Neural progenitor cell (in vitro differentiated cells): ENCODE measurements at places on chromosomes 11 and 22. TPM values are rescaled to one million over a fixed set of nuclear protein-coding genes. Genes with fewer than 3 reads are reported as not detected.

- no peaks in the 10 kb centered on the region for H3K27me3 ChIP-seq
- no peak overlapping the region for H3K27ac ChIP-seq
- H3K4me3 ChIP-seq = no peak overlapping the region
- no peak for DNase-seq
- no peaks in the 10 kb centered on the region for H3K36me3 ChIP-seq
- H3K4me1 ChIP-seq = no peaks in the 10 kb centered on the region
Observed at GRCh38 chr11:12232817-12233601, 122.6 kb downstream of the MICAL2 start.

DNA sequence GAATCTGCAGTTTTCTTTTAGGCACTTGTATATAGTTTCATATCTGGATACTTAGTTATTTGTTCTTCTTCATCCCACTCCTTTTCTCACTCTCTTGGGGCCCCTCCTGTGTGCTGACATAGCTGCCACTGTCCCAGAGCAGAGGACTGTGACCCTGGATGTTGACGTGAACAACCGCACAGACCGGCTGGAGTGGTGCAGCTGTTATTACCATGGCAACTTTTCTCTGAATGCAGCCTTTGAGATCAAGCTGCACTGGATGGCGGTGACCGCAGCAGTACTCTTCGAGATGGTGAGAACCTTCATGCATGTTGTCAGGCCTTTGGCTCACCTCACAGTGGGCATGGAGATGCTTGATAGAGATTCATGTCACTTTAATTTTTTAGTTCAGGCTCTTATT is 50.9 kb upstream of the YWHAH start:
- H3K4me1 ChIP-seq = peaks cover 8% of the 10 kb centered on the region
- H3K27ac ChIP-seq = no peak overlapping the region
- no peak overlapping the region for H3K4me3 ChIP-seq
- H3K27me3 ChIP-seq = no peaks in the 10 kb centered on the region

Gene OVCH2
- total RNA-seq = not detected in 2 replicates

Gene KCNQ1OT1
- 2.3 TPM in 2 replicates for total RNA-seq

GRCh38 chr11:100830274-100830673 is 143.2 kb downstream of the ARHGAP42 start:
- no peak overlapping the region for H3K4me3 ChIP-seq
- H3K4me1 ChIP-seq = peaks cover 48% of the 10 kb centered on the region
- no peaks in the 10 kb centered on the region for H3K27me3 ChIP-seq
- no peaks in the 10 kb centered on the region for H3K36me3 ChIP-seq

DNA sequence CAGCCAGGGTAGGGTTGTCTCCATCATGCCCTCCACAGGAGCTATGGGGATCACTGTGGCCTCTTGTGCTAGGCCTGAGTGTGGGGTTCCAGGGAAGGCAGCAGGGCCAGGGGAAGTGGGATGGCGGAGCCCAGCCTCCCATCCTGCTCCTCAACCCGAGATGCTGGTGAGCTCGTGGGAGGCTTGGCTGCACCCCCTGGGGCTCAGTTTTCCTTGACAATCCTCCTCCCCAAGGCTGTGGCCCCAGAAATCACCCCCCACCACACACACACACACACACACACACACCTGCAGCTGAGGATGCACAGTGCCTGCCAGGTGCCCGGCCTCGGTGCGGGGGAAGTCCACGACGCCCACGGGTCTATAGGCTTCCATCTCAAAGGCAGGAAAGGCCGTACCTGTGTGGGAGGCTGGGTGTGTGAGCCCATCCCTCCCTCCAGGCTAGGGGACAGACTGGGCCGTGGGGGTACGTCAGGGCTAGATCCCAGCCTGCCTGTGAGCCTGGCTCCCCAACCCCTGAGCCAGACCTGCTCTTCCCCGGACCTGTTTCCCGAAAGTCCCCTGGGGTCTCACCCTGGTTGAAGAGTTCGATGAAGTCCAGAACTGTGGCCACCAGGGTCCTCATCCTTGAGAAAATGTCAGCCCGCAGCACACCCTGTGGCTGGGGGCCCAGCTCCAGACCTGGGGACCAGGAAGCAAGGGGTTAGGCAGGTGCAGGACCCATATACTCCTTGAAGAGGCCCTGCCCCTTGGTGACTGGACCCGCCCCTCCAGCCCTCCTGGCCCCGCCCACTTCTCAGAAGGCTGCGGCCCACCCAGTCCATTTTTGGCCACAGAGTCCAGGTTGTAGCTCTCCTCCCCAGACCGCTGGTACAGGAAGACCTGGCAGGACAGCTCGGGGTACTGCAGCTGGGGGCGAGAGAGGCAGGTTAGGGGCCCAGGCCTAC is 5.2 kb upstream of the TBX10 start:
- DNase-seq = no peak
- peaks cover 6% of the 10 kb centered on the region for H3K4me1 ChIP-seq
- H3K36me3 ChIP-seq = no peaks in the 10 kb centered on the region
- H3K4me3 ChIP-seq = no peak overlapping the region
- H3K27me3 ChIP-seq = peaks cover 13% of the 10 kb centered on the region

- no peak overlapping the region for H3K4me3 ChIP-seq
- H3K36me3 ChIP-seq = no peaks in the 10 kb centered on the region
- H3K4me1 ChIP-seq = no peaks in the 10 kb centered on the region
Observed at GRCh38 chr11:88501541-88501940, 164.0 kb upstream of the CTSC start.
